ENCODE measurements at places on chromosomes 6 and 20.
A peak's percentile ranks its signal among the peaks of the same experiment; 100 is the strongest.

GRCh38 chr20:13671512-13671911 lies 32.8 kb upstream of the TASP1 start:
- no peak for DNase-seq

- no peak for DNase-seq
These were observed 143.8 kb downstream of the CDK19 start for GRCh38 chr6:110671447-110671846.

GRCh38 chr6:21610341-21610740 lies 16.8 kb downstream of the SOX4 start:
- DNase-seq = no peak

DNA sequence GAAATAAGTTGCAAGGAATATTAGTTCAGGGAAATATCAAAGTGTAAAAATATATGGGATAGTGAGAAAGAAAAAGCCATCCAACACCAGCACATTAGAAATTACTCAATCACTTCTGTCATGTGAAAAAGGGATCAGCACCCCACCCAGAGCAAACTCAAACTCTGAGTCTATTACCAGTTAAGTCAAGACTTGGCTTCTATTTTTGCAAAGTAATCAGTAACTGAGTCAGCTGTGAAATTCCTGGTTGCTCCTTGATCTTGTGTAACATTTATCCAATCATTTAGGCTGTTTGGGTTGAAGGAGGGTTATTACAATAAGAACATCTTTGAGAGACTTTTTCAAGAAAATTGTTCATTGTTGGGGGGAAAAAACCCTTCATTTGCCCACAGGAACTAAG lies 51.2 kb downstream of the SLC22A23 start:
- DNase-seq = no peak

- no peak for DNase-seq
These were observed 60.8 kb downstream of the OGFRL1 start for GRCh38 chr6:71349395-71349794.

- DNase-seq = no peak
These were observed 22.3 kb upstream of the AFDN start for GRCh38 chr6:167804281-167805013.

DNA sequence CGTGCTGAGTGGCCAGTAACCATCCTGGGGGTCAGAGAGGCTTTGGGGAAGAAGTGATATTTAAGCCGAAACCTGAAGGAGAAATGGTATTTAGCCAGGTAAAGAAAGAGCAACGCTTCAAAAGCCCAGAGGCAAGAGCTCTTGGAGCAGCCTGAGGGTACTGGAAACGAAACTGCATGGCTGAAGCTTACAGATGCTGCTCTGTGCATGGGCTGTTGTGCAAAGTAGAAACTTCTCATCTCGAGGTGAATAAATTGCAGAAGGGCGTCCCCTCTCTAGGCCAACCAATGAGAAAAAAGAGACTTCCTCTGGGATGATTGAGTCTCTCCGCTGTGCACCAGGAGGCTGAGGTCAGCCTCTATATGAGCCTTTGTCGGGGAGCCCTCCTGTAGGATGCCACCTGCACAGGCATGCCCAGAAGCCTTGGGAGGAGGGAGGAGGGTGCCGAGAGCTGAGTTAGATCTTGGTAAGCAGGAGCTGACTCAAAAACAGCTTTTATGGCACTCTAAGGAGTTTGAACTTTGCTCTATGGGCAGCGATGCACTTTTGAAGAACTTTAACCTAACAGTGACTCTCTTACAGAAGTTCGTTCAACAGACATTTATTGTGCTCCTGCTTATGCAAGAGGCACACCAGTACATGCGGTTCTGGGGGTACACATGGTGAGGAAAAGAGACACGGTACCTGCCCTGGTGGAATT lies 61.6 kb upstream of the EDN1 start:
- DNase-seq = no peak

DNA sequence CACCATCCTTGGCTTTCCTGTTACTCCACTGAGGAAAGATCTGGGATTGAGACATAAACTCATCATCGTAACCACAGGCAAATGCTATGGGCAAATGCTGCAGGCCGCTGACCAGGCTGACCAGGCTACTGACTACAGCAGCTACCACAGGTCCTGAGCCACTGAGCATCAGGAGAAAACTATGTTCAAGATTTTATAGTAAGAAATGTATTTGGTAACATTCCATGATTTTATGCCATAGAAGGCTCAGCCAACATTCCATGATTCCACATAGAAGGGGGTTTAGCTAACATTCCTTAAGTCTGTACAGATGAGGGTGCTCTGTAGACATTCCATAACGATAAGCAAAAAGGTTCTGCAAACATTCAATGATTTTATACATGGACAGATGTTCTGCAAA lies 16.1 kb upstream of the B4GALT5 start:
- no peak for DNase-seq

DNA sequence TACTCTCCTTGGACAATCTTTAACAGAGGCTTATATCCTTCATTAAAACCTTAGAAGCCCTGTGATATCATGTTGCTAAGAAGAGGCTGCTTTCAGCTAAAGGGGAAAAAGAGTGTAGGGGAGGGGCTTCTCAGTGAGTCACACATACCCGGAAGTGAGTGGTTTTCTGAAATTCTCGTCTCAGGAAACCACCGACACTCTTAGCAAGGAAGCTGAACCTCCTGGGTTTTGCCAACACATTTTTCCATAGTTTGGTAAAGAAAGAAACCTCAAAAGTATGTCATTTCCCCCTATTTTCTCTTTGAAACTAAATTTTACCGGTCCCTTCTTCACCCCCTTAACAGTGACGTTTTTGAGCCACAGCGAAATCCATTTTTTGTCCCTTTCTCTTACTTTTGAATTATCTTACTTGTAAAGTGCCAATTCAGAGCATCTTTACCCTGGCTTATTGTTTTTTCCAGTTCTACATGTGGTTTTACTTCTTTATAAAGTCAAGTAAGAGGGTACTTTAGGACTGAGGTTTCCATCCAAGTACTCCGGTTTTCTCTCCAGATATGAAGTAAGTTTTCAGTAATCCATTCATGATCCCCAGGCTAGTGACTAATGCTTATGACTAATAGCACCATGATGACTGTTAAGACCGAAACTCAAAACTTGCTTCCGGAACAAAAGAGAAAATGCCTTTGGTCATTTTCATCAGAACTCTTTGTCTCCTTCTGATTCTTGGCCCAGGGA lies 219.3 kb downstream of the ARHGAP18 start:
- DNase-seq = peak; percentile 4

DNA sequence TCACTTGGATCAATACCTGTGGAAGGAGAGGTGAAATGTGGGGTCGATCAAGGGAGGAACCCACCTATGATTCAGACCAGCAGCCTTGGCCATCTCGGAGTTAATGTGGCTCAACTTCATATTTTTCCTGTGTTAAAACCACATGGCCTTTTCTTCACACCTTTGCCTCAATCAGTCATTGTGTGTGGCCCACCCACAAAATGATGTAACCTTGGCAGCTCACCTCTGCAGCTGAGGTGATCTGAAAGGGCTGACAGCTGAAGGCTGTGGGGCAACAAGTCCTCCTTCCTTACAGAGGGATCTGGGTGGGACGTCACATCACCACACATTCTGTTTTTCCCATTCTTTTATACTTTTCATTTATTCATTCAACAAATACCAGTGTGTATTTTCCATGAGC lies 357.1 kb upstream of the HSF2 start:
- DNase-seq = no peak

DNA sequence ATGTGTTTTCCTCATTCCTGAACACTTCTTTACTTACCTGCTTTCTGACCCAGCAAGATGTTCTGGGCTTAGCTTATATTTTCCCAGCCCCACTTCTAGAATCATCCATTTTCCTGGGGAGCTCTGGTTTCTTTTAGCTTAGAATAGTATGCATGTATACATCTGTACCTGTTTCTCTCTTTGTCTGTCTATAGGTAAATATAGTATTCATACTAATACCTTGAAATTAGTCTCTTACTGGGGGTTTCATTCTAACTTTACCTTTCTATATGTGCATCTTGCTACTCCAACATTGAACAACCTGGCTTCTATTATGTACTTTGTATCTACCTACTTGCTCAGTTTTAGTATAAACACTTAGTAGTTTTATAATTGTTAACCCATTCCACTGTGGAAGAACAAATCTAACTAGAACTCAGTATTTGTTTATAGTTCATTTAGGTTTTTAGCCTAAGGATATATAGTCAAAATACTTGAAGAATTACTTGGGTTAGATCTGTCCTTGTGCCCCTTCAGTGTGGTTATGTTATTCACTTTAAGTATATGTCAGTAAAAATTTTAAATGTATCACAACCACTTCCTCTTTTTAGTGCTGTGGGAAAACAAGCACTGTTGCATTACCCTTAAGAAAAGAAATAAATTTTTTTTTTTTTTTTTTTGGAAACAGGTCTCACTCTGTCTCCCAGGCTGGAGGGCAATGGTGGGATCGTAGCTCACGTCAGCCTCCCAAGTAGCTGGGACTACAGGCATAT lies 54.0 kb downstream of the ASXL1 start:
- no peak for DNase-seq

- DNase-seq = no peak
These were observed 69.7 kb upstream of the SIRPA start for GRCh38 chr20:1825507-1825906.

DNA sequence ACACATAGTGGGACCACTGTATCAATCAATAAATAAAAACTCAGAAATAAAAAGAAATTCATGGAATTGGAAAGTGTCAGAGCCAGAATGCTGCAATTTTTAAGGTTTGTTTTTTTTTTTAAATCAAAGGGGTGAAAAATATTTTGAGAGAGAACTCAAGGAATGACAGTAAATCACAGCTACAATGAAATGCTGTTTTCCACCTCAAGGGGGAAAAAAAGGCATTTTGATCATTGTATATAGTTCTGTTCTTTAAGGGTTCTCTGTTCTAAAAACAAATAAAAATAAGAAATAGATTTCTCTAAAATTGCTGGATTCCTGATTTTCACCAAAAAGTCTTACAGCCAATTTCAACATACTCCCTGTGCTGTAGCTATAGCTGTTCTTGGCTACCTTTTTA lies 24.5 kb downstream of the FAXC start:
- no peak for DNase-seq

DNA sequence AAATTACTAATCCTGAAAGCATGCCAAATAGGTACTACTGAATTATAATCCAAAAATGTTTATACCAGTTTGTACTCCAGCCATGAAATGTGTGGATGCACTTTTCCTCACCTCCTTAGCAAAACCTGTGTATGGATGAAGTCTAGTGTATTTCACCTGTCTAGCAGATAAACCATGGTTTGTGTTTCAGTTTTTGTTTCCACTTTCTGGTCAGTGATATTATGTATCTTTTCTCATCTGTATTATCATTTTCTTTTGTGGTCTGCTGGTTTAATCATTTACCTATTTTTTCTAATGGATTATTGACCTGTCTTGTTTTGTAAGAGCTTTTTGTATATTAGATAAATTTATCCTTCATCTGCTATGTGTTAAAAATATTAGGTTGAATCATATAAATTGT lies 41.0 kb upstream of the TMEM217 start:
- no peak for DNase-seq

GRCh38 chr20:2283706-2284423 lies 11.9 kb upstream of the TGM3 start:
- DNase-seq = no peak

GRCh38 chr6:55014321-55015088 lies 159.8 kb upstream of the HCRTR2 start:
- DNase-seq = no peak

GRCh38 chr6:56807326-56807988 lies 147.4 kb upstream of the BEND6 start:
- DNase-seq = no peak

GRCh38 chr6:91743756-91744155 lies 1156.9 kb upstream of the MAP3K7 start:
- DNase-seq = no peak

DNA sequence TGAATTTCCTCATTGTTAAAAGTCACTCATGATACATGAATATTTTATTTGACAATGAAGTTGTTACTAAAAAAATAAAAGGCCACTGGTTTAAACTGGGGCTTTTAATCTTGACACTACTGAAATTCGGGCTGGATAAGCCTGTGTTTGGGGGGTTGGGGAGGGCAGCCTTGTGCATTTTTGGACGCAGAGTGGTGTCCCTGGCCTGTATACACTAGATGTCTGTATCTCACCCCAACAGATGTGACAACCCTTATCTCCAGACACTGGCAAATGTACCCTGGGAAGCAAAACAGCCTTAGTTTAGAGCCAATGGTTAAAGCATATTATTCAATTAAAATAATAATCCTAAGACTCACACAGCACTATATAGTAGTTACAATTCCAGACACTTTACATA lies 24.8 kb downstream of the MAN1A1 start:
- no peak for DNase-seq

GRCh38 chr6:111837641-111838500 lies 35.4 kb downstream of the FYN start:
- no peak for DNase-seq

DNA sequence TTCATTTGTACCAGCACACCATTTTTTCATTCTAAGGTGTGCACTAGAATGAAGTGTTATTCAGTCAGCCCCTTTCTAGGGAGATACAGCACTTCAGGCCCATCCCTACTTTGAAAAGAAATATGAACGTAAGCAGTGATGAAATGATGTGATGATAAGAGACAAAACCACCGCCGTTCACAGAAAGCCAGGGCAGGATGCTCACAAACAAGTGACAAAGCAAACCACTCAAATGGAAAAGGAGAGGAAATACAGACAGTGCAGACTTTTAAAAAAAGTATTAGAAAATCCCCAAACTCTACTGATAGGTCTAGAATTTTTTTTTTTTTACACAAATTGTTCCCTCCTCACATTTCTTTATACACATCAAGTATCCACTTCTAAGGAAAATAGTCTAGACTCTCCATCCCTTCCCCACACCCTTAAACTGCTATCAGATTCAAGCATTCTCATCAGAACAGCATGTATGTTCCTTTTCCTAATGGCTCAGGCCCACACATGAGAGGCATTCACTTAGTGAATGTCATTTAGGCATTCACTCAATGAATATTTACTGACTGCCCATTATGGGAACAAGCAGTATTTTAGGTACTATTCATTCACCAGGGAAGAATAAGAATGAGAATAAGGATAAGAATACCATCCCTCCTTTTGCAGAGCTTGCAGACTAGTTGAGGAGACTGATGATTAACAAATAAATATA lies 243.5 kb downstream of the GMPR start:
- DNase-seq = no peak

DNA sequence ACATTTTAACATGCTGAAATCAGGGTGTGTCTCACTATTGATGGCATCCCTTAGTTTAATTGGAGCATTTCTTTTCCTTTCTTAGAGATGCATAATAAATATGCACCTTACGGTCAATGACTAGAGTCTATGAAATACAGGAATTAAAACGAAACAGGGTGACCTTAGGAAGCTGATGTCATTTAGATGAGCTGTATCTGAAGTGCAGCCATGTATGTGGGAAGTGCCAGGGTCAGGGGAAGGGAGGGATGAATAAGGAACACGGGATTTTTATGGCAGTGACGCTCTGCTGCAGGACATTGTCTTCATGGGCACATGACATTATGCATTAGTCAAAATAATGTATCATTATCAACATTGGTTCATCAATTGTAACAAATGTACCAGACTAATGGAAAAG lies 84.0 kb downstream of the AGPAT4 start:
- DNase-seq = no peak

GRCh38 chr20:23596579-23597250 lies 9.0 kb downstream of the CST9 start:
- no peak for DNase-seq

- DNase-seq = no peak
These were observed 10.6 kb downstream of the CEP250 start for GRCh38 chr20:35465976-35466375.

- DNase-seq = no peak
These were observed 534.1 kb upstream of the JAG1 start for GRCh38 chr20:11207749-11208502.
